ENCODE measurements at places on chromosomes 11 and 22.
A peak's percentile ranks its signal among the peaks of the same experiment; 100 is the strongest.

GRCh38 chr11:47101406-47101805 is 75.3 kb downstream of the ARFGAP2 start:
- DNase-seq: no peak

DNA sequence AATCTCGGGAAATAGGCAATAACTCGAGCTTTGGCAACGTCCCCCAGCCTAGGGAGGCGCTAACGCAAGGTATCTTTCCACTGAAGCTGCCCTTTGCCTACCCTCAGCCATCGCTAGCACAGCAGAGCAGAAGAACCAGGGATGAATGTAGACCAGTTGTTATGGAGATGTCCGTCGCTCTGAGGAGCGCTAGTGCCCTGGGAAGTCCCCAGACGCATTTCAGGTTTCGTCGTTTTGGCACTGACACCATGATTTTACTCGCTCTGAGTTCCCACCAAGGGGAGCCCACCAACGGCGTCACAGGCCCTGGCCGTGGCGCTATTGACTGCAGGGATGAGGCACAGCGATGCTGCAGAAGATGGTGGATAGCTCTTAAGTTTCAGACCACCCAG is 22.7 kb upstream of the BDNF start:
- DNase-seq: no peak

- peak; percentile 59 for DNase-seq
Observed at GRCh38 chr11:57311109-57311936, 13.4 kb downstream of the TNKS1BP1 start.

DNA sequence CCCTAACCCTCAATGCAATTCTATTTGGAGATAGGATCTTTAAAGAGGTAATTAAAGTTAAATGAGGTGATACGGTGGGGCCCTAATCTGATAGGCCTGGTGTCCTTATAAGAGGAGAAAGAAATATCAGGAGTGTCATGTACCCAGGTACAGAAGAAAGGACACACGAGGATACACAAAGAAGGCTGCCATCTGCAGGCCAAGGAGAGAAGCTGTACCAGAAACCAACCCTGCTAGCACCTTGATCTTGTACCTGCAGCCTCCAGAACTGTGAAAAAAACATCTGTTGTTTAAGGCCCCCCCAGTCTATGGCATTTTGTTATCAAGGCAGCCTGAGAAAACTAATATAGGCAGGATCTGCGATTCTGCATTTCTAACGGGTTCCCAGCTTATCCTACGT is 44.2 kb downstream of the FBXO7 start:
- DNase-seq: no peak
